ENCODE measurements at places on chromosomes 6 and 20.

DNA sequence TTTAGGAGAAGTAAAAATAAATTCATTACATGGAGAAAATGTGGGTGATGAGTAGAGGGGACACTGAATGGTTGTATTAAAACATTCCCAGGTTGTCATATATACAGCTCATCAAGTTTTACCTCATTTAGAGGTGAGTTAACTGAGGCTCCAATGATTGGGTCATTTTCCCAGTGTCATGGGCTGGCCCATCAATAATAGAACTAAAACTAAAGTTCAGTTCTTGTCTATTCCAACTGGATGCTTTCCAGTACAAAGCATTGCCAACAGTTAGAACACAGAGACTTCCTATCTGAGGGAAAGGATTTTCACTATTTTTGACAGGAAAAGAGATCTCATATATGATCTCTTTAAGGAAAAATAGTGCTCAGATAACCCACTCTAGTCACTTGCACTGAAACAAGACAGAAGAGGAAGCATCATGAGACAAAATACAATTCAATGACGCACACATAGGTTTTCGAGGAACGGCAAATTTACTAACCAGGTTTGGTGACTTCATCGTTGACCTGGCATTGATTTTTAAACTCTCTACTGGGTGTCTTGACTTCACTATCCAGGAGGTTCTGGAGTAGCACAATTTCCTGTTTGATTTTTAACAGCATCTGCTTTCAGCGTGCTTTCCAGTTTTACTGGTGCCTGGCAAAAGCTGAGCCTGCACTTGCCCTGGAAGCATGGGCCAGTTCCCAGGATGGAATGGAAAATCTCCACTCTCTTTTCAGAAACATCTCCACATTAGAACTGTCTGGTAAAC lies 195.5 kb upstream of the FBXL4 start:
- DNase-seq: no peak

DNA sequence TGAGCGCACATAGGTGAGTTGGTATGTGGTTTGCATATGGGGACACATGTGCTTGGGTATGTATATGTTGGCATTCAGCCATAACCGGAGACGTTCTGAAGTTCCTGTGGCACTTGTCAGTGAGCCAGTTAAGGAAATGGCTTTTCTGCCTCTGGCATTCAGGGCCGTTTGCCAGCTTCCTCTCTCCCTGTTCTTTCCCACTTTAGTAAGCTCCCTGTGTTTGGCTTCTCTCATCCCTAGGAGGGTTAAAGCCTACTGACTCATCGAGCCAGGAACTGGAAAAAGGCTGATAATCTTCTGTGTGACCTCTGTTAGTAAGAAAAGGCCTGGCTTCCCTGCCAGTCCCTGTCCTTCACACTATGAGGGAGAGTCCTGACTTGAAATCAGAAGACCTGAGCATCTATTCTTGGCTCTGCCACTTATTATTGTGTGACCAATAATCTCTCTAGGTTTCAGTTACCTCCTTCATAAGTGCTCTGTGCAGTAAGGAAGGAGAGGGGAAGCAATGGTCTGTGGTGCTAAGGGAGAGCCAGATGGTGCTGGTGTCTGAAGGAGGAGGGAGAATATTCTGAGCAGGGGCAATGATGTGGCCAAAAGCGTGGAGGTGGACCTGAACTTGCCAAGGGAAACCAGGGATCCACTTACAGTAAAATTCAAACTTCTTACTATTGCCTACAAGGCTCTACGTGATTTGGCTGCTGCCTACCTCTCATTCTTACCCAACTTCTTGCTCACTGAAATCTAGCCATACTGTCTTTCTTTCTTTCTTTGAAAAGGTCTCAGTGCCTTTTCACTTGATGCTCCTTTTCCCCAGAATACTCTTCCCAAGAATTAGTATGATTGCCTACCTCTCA lies 31.4 kb downstream of the ACSS2 start:
- DNase-seq: peak; percentile 91

DNA sequence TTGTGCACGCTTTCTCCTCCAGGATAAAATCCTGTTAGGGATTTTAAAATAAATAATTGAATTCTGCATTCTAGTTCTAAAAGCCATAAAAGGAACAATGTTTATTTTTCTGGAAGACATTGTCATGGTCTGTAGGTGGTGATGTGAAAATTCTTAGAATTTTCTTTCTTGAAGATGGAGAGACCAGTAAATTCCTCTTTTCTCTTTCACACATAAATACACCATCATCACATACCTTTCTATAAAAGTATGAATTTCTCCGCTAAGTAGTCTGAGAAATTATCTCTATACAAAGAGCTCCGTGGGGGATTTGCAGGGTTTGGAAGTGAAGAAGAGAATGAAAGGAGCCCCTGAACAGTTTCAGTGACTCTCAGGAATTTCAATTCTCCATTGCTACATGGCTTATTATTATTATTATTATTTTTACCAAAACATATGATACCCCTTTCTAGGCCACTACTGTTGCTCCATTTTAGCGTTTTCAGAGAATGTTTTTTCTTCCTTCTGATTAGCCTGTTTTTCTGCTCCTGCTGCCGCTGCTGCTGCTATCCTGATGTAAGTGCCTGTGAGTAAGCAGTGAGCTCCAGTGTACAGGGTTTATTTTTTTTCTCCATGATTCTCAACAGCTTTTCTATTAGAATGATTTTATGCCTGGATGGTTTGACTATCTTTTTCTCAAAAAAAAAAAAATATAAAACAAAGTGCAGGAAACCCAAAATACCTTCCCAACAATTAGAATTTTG lies 145.8 kb downstream of the SAMD5 start:
- DNase-seq: no peak

- no peak for DNase-seq
Measured at GRCh38 chr6:50442531-50443040, 270.7 kb upstream of the TFAP2D start.

- no peak for DNase-seq
Measured at GRCh38 chr20:41007481-41007880, 21.1 kb upstream of the TOP1 start.

DNA sequence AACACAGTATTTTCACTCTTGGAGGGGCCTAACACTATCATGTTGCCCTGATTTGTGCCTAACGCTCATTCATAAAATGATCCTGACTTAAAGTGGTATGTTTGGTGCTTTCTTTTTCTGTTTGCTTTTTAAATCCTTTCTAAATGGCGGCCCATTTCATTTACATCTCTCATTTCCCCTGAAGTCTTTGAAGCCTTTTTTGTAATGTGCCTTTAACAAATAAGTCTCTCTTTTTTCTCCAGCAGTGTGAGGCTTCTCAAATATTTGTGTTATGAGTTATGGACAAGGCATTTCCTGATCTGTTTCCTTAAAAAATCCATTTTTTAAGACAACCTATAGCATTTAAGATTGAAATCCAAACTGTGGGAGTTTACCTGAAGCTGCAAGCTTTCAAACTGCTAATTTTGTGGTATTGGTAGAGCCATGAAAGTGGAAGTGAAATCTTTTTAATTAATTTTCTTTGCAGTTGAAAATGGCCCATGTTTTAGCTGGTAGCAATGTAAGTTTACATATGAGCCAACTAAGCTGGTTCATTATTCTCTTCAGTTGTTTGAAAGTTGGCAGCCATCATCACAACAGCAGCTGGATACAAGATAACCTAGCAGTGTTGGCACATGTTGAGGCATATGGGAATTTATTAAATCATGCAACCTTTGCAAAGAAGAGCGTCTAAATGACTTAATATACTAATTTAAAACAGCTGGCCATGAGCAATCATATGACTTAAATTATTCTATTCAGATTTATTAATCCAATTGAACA lies 469.7 kb downstream of the CDKAL1 start:
- DNase-seq: peak; percentile 68

GRCh38 chr6:13288481-13288880 lies 39.9 kb downstream of the TBC1D7 start:
- no peak for DNase-seq

DNA sequence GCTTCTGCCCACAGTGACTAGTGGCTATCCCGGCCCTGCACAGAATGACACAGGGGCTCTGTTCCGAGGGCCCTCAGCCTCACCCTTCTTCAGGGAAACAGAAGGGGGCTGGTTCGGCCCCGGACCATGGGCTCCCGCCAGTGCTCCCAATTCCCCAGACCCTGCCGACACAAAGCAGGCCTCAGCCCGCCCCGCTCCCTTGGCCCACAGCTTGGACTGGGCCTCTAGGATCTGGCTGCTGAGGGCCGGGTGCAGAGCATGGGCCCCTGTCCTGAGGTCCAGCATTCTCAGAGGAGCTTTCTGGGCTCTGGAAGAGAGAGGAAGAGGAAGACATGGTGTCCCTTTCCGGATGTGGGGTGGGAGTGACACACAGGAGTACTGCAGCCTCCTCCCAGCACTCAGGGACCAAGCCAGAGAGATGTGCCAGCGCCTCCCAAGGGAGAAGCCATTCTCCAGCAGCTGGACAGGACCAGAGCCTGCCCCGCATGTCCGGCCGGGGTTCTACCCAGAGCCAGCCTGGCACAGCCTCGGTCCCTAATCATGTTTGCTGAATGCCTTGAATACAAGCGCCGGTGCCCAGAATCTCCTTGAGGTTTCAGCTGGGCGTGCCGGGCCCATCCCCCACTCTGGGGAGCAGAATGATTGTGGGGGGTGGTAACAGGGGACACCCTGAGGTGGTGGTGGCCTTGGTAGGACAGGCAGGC lies 23.9 kb downstream of the C20orf203 start:
- no peak for DNase-seq

DNA sequence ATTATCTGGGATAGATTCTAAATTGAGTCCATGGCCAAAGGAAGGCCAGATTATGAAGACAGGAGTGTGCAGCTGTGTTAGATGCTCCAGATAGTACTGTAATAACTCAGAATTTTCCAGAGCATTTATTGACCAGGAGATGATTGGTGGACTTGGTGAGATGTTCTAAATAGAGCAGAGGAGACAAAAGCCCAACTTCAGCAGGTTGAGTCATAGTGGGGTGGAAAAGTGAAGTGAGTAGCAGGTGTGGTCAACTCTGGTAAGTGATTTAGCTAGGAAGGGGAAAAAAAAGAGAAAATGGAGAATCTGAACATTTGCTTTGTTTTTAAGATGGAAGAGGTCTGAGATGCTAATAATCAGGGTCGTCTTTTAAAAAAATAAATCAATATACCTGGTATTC lies 227.4 kb downstream of the TMEM200A start:
- DNase-seq: no peak

DNA sequence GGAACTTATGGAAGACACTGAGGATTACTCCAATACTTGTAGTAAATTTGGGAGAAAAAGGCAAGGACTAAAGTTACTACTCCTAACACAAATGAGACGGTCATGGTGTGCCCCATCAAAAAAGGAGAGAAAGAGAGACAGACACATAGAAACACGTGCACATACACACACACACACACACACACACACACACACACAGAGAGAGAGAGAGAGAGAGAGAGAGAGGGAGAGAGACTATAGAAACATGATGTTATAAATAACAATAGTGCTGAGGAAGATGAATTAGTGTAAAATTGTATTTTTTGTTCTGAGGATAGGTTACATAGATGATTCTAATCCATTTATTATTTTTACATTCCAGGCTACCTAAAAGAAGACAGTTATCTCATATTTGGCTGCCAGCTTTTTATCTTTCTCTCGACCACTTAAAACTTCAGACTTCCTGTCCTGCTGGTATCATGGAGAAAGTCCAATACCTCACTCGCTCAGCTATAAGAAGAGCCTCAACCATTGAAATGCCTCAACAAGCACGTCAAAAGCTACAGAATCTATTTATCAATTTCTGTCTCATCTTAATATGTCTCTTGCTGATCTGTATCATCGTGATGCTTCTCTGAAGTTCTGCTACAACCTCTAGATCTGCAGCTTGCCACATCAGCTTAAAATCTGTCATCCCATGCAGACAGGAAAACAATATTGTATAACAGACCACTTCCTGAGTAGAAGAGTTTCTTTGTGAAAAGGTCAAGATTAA lies 10.5 kb downstream of the PLN start:
- DNase-seq: no peak

GRCh38 chr20:49888212-49889000 lies 26.9 kb downstream of the SPATA2 start:
- peak; percentile 73 for DNase-seq

DNA sequence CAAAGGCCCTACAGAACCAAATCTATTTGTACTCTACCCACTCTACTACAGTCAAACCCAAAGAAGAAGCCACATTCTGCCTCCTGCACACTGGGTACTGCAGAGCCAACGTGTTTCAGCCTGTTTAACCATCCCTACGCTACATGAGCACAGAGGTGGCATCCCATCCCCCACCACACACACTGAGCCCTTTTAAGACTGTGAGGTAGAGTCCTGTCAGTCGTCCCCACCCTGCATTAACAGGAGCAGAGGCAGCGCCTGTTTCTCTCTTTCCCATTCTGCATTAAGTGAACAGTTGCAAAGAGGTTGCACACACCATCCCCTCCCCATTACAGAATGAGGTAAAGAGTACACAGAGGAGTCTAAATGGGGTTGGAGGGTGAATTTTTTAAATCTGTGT lies 5.2 kb upstream of the RSPH4A start:
- DNase-seq: no peak

DNA sequence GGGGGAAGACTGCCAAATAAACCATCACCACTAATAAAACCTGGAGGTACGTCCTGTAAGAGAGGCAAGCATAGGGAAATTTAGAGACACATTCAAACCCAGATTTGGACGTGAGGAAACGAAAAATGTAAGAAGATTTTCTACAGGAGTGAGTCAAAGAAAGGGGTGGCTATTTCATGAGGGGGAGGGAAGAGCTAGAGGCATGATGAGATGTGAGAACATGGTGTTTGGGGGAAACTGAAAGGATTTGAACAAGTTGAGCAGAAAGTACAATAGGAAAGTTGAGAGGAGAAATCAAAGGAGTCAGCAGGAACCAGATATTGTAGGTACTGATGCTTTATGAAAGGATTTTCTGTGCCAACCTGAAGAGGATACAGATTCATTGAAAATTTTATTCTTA lies 179.1 kb upstream of the HS3ST5 start:
- no peak for DNase-seq

- DNase-seq: peak; percentile 88
Measured at GRCh38 chr6:105608711-105609374, 206.0 kb upstream of the PREP start.

DNA sequence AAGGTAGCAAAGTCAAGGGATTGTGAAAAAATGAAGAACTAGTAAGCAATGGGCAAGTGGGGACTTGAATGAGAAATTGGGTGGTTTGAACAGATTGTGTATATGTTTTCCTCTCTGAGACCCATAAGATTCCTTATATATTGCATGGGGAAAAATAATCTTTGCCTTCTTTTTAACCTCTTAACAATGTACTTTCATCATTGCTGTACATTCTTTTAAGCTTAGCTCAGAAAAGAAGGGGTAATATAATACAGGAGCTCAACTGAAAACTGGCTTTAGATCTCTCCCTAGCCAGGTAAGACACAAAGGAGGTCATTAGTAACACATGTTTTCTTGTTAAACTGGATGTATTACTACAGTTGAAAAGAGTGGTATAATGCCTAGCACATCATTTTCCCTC lies 287.2 kb downstream of the RNF144B start:
- no peak for DNase-seq
